ENCODE measurements at places on chromosomes 3 and 15. TPM values are rescaled to one million over a fixed set of nuclear protein-coding genes. Genes with fewer than 3 reads are reported as not detected.

DNA sequence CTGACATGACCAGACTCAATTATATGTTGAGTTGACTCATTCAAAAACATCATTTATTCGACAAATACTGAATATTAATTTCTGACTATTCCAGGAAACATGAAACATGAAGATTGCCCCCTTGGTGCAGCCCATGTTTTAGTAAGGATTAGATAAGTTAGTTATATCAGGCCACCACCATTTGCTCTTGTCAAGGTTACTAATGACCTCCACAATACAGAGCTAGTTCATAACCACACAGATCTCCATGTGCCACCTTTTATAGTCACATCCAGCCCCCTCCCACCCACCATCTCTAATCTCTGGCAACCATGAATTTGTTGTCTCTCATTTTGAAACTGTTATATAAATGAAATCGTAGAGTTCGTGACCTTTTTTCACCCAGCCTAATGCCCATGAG is 15.7 kb downstream of the KLHL18 start:
- no peak for DNase-seq

DNA sequence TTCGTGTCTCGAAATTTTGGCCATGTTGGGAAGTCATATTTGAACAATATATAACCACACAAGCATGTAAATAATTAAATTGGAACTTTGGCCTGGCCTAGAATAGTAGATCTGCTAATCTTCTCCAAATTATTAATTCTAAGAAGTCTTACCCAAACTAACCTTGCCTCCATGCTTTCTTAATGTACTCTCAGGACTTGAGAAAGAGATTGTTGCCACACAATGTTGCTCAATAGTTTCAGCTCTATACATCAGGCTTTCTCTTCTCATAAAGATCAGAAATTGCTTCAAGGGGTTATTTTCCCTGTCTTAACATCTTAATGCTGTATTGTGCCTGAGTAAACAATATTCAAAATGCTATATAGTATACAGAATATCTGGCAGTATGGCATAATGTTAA is 202.7 kb upstream of the LRIG1 start:
- DNase-seq, result no peak

KNSTRN gene
- 66.8 TPM for total RNA-seq

DNA sequence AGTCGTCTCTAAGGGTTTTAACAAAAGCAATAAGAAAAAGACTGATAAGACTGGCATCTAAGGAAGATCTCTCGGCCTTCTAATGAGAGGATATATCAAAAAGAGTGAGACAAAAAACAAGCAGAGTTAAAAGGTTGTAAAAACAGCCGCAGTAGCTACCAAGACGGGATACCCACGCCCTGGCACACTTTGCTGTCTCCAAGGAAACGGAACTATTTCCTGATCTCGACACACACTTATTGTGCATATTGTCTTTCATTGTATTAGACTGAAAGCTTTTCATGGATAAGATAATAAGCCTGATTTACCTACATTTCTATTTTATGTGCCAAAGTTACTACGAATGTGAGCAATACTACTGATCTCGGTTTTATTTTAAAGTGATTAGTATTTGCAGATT is 161.5 kb upstream of the MCTP2 start:
- no peak for DNase-seq

FANCD2OS gene
- total RNA-seq, result not detected

CAMP gene
- not detected for total RNA-seq

- DNase-seq, result no peak
Measured at GRCh38 chr3:120081719-120082118, 12.5 kb downstream of the GSK3B start.

KBTBD13 gene
- total RNA-seq, result not detected

GRK7 gene
- total RNA-seq, result not detected

GATM gene
- 0.25 TPM for total RNA-seq

GRCh38 chr3:100893590-100893989 is 99.6 kb downstream of the ABI3BP start:
- no peak for DNase-seq

- DNase-seq, result no peak
Measured at GRCh38 chr15:63203451-63204090, 14.2 kb downstream of the RAB8B start.

GRCh38 chr15:49741712-49742111 is 120.9 kb downstream of the DTWD1 start:
- DNase-seq, result no peak
